IPS-NIHi11 (cell line): ENCODE measurements at places on chromosomes 2 and 18.

DNA sequence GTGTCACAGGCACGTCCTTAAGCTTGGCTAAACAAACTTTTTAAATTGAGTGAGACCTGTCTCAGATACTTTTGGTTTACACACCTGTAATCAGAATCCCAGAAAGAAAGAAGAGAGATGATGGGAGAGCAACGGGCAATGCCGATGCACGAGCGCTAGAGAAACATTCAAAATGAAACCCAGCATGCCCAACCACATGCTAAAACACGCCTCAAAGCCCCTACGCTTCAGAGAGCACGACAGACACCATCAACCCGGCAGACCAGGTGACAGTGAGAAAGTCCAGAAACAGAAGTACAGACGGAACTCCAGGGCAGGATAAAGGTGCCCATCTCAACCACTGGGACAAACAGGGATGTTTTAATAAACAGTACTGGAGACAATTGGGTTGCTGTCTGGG is 85.5 kb downstream of the HDAC4 start:
- DNase-seq: no peak

- DNase-seq: no peak
Measured at GRCh38 chr18:21733011-21733410, 7.6 kb upstream of the MIB1 start.

GRCh38 chr2:70771446-70771845 is 3.4 kb upstream of the ADD2 start:
- no peak for DNase-seq

GRCh38 chr18:50791599-50792438 is 28.0 kb downstream of the MRO start:
- DNase-seq: no peak

DNA sequence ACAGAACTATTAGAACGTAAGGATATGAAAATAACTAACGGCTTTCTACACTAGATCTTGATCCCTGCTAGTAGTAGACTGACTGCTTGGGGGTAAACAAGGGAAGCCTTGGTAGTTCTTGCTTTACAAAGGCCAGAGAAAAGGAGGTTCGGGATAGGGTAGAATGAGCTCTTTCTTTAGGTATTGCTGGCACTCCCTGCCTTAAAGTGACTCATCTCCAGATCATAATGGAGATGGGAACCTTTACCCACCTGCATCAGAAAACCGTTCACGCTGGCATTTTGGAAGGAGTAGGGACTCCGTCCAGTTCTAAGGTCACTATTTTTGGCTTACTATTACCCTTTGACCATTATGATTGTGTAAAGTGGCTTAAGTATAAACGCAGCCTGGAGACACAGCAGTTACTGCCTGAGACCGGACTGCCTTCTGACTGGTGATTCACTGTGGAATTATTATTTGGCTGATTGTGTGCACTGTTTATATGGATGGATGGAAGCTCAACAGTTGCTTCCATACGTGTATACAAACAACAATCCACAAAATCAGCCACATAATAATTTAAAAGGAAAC is 482.5 kb downstream of the STK39 start:
- no peak for DNase-seq

GRCh38 chr18:2303517-2304238 is 267.6 kb downstream of the METTL4 start:
- DNase-seq: no peak

GRCh38 chr18:76232779-76233178 is 262.3 kb downstream of the ZNF516 start:
- no peak for DNase-seq

- DNase-seq: peak; percentile 24
Measured at GRCh38 chr18:35616664-35617423, 35.3 kb downstream of the GALNT1 start.

GRCh38 chr2:187220071-187220470 is 228.0 kb downstream of the CALCRL start:
- no peak for DNase-seq
